ENCODE measurements at places on chromosomes 7 and 10.

DNA sequence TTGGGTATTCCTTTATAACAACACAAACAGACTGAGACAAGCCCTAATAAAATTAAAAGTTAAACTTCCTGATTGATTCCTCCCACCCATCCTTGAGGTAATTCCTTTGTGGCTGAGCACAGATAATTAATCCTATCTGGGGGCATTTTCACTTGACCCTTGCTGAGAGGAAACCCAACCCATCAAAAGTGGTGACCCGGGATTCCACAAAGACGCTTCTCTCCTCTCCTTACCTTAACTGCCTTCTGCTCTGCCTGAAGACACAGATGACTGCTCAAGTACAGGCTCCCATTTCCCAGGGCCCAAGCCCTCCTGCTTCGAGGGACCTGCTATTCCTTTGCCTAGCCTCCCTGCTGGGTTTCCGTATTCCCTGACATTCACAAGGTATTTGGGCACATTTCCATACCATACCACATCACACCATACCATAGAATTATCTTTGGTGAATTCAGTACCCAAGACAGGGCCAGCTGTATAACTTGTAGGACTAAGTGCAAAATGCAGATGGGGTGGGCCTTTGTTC is 9.8 kb upstream of the MAPK8 start:
- DNase-seq: no peak

DNA sequence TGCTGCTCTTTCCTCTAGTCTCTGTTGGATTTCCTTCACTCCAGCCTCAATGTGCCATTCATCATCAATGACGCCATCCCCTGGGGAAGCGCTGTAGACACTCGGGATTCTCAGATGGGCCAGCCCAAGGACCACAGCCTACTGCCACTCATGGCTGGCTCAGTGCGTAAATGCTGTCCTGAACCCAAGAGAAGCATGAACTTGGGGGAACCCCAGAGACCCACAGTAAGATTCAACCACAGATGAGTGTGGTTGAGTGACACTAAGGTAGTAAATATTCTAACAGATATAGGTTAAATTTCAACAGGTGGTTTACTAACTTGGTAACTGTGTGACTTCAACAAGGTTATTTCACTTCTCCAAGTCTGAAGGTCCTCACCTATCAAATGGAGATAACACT is 304.1 kb downstream of the GRM8 start:
- DNase-seq: no peak

GRCh38 chr10:88582806-88583583 is at the start of gene RNLS:
TSS of gene RNLS (minus strand) at chr10:88583318.
- DNase-seq: no peak

DNA sequence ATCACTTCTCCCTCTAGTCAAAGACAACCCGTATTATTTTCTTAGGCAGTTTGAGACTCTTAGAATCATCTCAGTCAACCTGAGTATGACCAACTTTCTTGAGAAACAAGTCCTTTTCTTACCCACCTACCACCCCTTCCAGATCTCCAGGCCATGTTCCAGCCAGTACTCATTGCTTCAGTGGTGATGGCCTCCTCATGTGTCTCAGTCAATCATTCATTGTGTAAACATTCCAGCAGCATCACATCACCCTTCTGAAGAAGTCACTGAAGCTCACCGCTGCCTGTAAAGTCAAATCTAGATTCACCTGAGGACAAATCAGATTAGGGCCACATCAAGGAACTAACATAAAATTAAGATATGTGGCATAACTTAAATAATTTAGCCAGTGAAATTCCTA is 467.2 kb upstream of the NRP1 start:
- peak; percentile 54 for DNase-seq

DNA sequence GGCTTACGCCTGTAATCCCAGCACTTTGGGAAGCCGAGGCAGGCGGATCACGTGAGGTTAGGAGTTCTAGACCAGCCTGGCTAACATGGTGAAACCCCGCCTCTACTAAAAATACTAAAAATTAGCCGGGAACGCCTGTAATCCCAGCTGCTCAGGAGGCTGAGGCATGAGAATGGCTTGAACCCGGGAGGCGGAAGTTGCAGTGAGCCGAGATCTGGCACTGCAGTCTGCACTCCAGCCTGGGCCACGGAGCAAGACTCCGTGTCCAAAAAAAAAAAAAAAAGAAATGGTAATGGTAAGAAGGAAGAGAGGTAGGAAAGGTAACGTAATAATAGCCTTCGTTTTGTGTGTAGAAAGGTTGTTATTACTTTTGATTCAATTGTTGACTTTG is 1.2 kb downstream of the HSPA14 start:
- no peak for DNase-seq

GRCh38 chr7:158296798-158297104 is 290.9 kb downstream of the PTPRN2 start:
- DNase-seq: no peak

DNA sequence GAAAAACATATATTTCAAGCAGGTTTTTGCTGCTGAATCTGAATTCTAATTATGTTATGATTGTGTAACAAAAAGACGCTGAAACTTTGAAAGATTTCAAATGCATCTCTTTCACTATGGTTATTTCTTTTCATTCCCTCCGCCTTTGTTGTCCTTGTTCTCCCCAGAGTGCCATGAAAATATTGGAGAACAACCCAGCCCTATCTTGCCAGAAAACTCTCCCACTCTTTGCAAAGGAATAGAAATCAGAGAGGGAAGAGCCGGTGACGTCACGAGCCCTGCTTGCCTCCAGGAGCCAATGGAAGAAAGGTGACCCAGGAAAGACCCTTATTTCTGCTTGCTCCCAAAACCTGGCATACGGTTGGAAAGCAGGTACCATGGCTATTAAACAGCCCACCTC is 3.4 kb downstream of the GFRA1 start:
- DNase-seq: no peak

GRCh38 chr7:130886438-130887135 is 152.6 kb upstream of the KLF14 start:
- no peak for DNase-seq

DNA sequence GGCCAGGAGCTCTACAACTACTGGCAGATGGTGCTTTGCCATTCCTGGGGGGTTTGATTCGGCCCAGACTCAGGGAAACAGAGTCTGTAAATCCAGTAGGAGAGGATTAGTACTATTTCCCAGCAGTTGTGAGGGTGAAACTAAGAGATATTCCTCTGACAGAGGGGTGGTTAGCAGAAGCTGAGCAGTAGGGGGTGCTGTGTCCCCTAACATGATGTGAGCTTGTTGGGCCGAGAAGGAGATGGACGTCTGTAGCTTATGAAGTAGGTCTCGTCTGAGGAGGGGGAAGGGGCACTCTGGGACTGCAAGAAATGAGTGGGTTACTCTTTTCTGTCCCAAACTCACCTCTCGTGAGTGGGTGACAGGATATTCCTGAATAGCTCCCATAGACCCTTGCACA is 179.2 kb upstream of the MBL2 start:
- DNase-seq: peak; percentile 58

- DNase-seq: no peak
These were observed 290.2 kb downstream of the KLF6 start for GRCh38 chr10:3494838-3495230.

- DNase-seq: no peak
These were observed 51.4 kb upstream of the SLC29A3 start for GRCh38 chr10:71267508-71268240.

- DNase-seq: no peak
These were observed 153.2 kb downstream of the NRBF2 start for GRCh38 chr10:63286340-63286739.

GRCh38 chr10:3421537-3422257 is 249.1 kb upstream of the PITRM1 start:
- DNase-seq: no peak

- DNase-seq: no peak
These were observed 96.2 kb downstream of the SGMS1 start for GRCh38 chr10:50527442-50528043.

DNA sequence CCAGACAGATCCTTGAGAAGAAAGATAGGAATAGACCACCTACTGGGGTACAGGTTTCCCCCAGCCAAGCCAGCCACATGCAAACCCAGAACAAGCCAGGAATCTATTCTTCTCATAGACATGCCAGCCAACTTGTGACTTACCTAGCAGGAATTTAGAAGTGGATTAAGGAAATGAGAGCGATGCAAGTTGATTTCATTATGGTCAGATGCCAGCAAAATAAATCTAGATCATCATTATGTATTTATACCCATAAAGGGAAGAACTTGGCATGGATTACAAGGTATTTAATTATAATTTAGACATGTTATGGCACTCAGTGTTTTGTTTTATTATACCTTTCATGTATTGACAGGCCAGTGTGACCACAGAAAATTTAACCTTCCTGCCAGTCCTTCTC is 32.8 kb downstream of the SLC35G1 start:
- DNase-seq: no peak

- DNase-seq: no peak
These were observed 303.5 kb downstream of the KLF6 start for GRCh38 chr10:3481496-3481895.

DNA sequence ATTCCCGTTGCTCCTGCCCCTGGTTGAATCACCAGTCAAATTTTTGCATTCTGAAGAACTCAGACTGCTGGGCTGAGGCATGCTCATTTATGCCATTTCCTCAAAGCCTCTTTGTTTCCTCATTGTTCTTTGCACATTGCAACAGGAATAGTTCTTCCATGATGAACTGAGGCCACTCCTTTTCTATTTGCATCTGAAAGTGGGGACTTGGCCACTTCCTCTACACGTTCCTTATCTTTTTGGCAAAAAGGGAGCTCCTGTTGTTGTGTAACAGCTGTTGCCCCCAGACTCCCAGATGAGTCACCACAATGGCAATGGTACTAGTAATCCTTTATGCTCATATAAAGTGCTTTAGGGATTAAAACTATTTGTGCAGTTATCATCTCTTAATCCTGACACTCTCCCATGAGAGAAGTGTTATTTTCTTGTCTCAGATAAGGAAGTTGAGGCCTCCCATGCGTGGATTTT is 20.1 kb upstream of the ITPRID1 start:
- no peak for DNase-seq

GRCh38 chr10:11235771-11236170 is 218.1 kb downstream of the CELF2 start:
- DNase-seq: no peak

DNA sequence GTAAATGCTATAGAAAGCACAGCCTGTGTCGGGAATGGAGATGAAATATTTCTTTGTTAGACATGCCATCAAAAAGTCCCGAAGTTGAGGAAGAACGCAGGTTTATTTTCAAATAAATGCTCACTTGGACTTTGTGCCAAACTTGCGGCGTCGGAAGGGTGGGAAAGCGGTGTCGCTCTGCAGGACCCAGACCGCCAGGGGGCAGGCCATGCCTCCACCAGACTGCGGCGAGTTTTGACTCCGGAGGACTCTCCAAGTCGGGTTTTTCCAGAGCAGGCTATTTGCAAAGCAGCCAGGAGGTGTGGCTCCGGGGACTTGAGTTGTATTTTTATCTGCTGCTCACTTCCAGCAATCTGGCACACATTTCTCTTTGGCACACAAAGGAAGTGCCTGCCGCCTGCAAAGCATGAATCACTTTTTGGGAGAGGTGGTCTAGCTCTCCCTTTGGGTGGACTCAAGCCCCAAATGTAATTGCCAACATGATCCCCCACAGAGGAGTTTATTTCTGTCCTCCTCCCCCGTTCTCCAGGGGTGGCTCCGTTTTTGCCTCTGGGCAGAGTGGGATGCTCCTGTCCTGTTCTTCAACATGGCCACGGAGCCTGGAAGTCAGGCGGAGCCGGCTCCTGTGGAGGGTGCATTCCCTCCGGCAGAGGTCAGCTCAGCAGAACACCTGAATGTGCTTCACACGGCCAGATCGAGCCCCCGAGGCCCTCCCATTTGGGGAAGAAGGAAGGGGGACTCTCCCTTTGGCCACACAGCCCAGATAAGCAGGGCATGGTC is 82.3 kb upstream of the GPR26 start:
- peak; percentile 84 for DNase-seq

GRCh38 chr10:60082744-60083344 is 176.5 kb upstream of the CCDC6 start:
- DNase-seq: no peak

DNA sequence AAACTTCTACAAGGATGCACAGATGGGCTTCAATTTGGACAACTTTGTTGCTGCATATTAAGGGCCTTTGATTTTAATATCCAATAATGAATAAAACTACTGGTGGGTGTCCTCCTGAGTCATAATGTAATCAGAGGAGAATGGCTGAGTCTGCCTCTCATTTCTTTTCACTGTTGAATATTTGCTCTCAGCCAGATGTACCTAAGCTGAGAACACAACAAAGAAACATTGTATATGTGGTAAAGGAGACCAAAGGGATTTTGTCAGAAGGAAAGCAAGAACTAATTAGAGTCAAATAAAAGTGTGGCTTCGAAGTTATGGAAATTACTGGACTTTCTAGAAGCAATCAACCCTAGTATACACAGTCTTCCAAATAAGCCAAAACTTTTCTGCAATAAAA is 131.0 kb upstream of the BET1 start:
- DNase-seq: no peak

DNA sequence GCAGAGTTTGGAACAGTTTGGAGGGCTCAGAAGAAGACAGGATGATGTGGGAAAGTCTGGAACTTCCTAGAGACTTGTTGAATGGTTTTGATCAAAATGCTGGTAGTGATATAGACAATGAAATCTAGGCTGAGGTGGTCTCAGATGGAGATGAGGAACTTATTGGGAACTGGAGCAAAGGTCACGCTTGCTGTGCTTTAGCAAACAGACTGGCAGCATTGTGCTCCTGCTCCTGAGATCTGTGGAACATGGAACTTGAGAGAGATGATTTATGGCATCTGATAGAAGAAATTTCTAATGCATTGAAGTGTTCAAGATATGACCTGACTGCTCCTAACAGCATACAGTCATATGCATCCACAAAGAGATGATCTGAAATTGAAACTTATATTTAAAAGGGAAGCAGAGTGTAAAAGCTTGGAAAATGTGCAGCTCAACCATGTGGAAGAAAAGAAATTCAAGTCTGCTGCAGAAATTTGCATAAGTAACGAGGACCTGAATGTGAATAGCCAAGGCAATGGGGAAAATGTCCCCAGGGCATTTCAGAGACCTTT is 186.9 kb upstream of the PHYHIPL start:
- DNase-seq: no peak

DNA sequence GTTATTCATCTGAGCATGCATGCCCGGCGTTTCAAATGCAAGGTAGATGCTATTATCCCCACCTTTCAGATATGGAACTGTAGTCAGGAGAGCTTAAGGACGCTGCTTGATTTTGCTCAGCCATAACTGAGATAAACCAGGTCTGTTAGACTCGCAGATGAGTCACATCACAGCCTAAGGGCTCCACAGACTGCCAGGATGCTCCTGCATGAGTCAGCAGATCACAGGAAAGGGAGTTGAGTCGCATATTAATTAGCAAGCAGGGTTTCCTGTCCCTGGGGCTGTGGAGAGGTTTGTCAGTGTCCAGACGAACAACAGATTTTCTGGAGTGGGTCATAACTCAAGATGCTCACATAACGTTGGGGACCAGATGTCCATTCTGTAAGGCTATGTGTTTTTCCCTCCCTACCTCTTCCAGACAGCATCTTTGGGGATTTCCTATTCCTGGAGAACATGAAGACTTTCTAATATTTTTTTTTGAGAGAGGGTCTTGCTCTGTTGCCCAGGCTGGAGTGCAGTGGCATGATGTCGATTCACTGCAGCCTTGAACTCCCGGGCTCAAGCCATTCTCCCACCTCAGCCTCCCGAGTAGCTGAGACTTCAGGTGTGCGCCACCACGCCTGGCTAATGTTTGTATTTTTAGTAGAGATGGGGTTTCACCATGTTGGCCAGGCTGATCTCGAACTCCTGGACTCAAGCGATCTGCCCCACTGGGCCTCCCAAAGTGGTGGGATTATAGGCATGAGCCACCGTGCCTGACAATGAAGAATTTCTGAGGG is 36.7 kb downstream of the PFKFB3 start:
- DNase-seq: no peak

GRCh38 chr7:29929018-29929807 is 60.4 kb downstream of the SCRN1 start:
- no peak for DNase-seq

- DNase-seq: no peak
These were observed 25.3 kb downstream of the CCDC6 start for GRCh38 chr10:59880971-59881510.

All from LNCaP clone FGC (cell line).